ENCODE measurements at places on chromosomes 11 and 22.

DNA sequence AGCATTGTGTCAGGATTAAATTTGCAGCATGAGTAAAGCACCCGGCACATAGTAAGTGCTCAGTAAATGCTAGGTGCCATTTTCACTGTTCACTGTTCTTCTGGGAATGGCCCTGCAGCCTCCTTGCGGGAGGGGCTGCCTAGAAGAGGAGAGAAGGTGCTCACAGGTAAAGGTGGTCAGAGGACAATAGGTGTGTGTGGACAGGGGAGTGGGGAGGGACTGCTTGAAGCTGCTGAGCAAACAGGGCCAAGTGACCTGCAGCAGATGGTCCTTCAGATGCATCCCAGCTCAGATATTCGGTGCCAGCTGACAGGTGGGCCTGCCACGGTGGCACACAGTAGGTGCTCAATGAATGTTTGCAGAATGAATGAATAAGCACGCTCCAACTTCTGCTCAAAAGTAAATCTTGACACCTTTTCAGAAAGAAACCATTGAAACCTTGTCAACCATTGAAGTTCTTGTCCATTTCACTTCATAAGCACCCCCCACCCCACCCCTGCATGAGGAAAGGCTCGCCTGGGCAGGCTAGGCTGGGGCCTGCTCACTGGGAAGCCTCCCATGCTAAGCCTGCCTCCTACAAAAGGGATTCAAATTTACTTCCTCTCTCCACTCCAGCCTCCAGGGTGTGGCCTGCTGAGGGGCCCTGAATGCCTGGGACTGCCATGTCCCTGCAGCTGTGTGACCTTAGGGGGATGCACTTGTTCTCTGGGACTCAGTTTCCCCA, 1.6 kb downstream of the KIAA0930 start:
- no peak for DNase-seq

- DNase-seq, result no peak
These were observed 36.1 kb downstream of the MMP20 start for GRCh38 chr11:102589047-102589459.

DNA sequence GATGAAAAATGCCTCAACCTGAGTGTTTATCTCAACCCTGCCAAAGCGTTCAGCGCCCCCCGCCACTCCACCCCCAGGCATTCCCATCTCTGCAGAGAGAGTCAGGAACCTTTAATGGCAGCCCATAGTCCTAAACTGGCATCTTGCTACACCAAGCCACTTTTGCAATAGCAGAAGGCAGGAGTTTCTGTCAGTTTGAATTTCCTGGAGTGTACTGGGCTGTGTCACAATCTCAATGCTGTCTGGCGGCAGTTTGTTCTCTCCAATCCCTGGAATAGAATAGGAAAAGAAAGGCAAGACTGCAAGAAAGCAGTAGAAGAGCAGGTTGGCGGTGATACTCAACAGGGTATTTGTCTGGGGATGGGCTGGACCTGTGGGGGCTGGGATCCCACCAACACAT, 32.9 kb upstream of the FLI1 start:
- no peak for DNase-seq

GRCh38 chr11:8790968-8791367, 108.4 kb downstream of the RPL27A start:
- no peak for DNase-seq

GRCh38 chr22:19524170-19525115, at the start of gene CLDN5:
Gene CLDN5, minus strand, starts transcription at chr22:19524410. Its CDS starts 155 bp downstream, at chr22:19524255.
- DNase-seq, result no peak

DNA sequence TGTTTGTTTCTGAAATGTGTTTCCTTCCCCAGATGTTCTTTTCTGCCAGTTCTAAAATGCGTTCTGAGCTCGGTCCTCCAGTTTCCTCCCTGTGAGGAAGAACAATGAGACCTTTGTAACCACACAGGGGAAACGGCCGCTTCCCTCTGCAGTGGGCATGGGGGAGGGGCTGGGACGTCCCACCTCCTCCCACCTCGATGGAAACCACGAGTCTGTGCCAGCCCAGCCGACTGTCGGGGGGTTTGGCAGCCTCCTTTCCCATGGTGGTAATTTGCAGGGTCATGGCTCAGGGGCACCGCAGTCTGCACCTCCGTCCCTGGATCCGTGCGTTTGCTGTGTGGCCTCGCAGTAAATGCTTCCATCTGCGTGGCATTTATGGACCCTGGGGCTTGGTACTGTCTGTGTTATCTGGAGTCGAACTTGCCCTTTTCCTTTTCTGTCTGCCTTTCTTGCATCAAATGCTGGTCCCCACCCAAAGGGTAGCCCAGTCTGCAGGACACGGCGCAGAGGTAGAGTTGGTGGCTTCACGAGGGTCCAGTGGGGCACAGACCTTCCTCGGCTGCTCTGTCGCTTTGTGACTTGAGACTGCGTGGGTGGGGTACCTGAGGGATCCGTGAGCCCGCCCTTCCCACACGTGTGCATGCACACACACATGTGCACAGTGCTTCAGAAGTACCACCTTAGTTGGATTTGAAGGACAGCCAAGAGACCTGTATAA, 16.1 kb downstream of the LRP5 start:
- peak; percentile 56 for DNase-seq

- no peak for DNase-seq
These were observed 165.6 kb downstream of the ETS1 start for GRCh38 chr11:128421577-128422330.

DNA sequence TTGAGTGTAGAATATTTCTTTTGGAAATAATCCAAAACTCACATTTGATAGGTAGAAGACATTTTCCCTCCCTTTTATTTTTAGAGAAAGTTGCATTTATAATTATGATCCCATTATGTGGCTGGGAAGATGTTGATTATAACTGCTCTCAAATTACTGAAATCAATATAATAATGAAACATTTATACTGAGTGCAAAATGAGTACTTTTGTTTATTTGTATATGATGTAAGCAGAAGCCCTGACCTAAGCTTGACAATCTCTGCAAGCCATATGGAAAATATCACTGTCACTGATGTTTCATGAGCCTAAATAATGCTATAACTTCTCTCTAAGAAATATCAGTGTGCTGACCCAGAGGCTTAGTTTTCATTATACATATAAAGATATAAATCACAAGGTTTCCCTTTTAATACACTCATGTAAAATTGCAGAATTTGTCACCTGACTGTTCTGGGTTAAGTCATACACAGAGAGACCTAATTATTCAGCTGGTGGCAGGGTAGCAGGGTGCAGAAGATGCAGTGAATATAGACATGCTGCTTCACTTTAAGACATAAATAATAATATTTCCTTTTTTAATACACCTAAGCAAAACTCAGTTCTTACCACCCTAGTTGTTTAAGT, 99.2 kb downstream of the BBOX1 start:
- DNase-seq, result no peak

- no peak for DNase-seq
These were observed 63.1 kb upstream of the CCDC90B start for GRCh38 chr11:83349296-83349695.

GRCh38 chr22:23237201-23237798, 57.0 kb downstream of the BCR start:
- no peak for DNase-seq

- no peak for DNase-seq
These were observed 10.0 kb upstream of the TMEM191C start for GRCh38 chr22:21457023-21457787.

DNA sequence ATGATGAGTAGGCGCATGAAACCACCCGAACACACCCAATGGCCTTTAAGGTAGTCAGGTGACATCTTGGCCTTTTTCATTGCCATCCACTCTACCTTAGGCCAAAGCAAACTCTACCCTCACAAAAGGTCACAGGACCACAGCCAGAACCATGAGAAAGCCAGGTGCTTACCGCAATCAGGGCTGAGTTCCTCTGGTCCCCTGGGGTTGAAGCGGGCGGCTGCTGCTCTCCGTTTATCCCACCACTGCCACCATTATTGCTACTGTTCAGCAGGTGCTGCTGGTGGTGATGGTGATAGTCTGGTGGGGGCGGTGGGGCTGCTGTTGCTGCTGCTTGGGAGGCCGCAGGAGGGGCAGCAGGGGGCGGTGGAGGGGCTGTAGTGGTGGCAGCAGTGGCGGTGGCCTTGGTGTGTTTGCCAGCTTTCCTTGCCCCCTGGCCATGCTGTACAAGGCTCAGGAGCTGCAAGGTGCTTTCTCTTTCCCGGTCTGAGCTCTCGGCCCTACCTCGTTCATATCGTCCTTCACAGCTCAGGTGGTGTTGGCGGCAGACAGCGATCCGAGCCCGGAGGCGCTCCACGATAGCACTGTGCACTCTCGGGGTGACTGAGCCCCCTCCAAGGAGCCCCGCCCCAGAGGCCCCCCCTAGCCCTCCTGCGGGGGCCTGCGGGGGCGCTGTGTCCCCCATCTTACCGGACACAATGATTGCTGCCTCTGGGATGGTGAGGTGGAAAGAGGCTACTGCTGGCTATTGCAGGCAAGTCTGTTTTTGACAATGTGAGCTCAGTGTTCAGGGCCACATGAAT, 1.6 kb downstream of the MAML2 start:
- DNase-seq, result peak; percentile 89

GRCh38 chr22:38218661-38219622, 17.1 kb downstream of the MAFF start:
- no peak for DNase-seq

DNA sequence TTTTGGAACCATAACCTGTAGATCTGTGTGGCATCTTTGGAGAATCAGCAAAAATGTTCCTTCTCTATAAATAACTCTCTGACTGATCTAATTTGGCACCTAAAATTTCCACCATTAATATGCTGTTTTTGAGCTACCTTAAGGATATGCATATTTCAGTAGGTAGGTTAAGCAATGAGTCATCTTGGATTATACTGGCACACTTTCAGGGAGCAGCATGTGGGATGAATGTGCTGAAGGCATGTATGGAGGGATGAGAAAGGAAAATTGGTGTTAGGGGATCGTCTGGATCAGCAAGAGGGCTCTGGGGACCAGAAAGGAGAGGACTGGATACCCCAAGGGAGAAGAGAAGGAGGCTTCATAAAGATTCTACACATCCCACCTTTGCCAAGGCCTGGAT, 44.6 kb upstream of the ELF5 start:
- DNase-seq, result no peak

DNA sequence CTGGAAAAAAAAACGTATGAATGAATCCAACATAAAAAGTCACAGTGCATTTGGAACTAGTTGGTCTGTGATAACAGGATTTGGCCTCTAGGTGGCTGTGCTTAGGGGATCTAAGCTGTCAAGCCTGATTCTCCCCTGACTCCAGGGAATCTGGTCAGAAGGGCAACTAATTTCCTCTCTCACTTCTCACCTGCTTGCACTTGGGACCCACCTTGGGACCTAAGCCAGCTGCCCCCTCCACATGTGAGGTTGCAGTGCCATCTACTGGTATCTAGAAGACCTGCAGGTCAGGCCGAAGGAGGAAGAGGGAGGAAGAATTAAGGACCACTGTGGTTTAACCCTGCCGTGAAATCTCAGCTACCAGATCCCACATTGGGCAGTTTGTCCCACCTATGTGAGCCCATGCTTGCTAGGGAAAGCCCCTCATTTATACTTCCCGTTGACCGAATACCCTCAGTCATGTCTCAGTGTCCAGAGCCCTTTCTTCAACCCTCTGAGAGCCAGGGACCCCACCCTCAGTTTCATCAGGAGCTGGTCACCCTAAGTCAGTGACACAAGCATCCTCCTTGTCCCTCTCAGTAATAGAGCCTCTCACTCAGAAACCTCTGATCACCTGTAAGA, 33.2 kb upstream of the CAVIN3 start:
- DNase-seq, result peak; percentile 70

GRCh38 chr11:2576111-2576510, 123.7 kb downstream of the KCNQ1OT1 start:
- no peak for DNase-seq

GRCh38 chr22:19793661-19794310, 33.2 kb downstream of the TBX1 start:
- no peak for DNase-seq

- no peak for DNase-seq
These were observed 187.4 kb downstream of the MYO18B start for GRCh38 chr22:25929321-25929878.

DNA sequence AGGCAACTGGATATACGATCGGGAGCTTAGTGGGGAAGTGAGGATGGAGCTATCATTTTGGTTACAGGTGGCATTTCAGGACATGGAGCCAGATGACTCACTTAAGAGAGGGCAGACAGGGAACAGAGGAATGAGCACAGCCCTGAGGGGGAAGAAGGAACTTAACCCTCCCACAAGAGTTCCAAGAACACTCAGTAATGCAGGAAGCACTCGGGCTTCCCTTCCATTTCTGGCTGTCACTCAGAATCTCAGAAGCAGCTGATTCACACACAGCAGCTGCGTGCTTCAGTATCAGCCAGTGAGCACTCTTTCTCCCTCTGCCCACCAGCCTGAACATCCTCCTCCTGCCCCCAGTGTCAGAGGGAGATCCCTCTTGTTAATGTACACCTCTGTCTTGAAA, 34.8 kb downstream of the EFCAB6 start:
- no peak for DNase-seq

DNA sequence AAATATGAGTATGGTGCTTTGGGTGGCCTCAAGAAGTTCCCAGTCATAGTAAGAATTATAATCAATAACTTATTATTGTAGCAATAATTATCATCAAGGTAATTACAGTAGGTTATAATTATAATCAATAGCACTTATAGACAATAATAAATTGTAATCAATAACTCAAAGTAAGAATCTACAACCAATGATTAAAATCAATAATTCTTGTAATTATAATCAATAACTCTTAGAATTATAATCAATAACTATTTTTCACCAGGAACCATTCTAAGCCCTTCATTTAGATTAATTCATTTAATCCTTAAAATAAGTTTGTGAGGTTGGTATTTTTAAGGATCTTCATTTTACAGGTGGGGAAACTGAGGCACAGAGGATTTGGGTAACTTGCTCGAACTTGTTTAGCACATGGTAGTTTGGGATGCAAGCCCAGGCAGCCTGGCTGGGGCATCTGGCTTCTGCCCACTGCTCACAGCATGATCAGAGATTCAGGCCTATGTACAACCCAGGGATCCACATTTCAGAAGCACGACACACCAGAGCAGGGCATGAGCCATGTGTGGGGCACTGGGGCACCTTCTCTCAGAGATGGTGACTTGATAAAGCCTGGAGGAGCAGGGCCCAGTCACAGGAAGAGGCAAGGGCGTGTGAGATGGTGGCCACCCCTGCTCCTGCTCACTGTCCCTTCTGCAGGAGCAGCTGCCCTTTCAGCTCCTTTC, 46.6 kb downstream of the SLC1A2 start:
- DNase-seq, result no peak
